ENCODE measurements at places on chromosomes 6 and 20. TPM values are rescaled to one million over a fixed set of nuclear protein-coding genes. Genes with fewer than 3 reads are reported as not detected.

- no peaks in the 10 kb centered on the region for H3K27me3 ChIP-seq
- H3K36me3 ChIP-seq, result peaks cover 19% of the 10 kb centered on the region
- DNase-seq, result peak; percentile 48
- H3K4me1 ChIP-seq, result peaks cover 50% of the 10 kb centered on the region
- peak overlapping the region; percentile 96 for H3K27ac ChIP-seq
- H3K4me3 ChIP-seq, result peak overlapping the region; percentile 87
Observed at GRCh38 chr6:31663961-31664789, 622 bp downstream of the GPANK1 start.

GRCh38 chr6:93226822-93227221 lies 192.5 kb downstream of the EPHA7 start:
- no peak for DNase-seq
- no peaks in the 10 kb centered on the region for H3K27me3 ChIP-seq
- no peaks in the 10 kb centered on the region for H3K36me3 ChIP-seq
- no peaks in the 10 kb centered on the region for H3K4me1 ChIP-seq
- no peak overlapping the region for H3K27ac ChIP-seq
- no peak overlapping the region for H3K4me3 ChIP-seq

DNA sequence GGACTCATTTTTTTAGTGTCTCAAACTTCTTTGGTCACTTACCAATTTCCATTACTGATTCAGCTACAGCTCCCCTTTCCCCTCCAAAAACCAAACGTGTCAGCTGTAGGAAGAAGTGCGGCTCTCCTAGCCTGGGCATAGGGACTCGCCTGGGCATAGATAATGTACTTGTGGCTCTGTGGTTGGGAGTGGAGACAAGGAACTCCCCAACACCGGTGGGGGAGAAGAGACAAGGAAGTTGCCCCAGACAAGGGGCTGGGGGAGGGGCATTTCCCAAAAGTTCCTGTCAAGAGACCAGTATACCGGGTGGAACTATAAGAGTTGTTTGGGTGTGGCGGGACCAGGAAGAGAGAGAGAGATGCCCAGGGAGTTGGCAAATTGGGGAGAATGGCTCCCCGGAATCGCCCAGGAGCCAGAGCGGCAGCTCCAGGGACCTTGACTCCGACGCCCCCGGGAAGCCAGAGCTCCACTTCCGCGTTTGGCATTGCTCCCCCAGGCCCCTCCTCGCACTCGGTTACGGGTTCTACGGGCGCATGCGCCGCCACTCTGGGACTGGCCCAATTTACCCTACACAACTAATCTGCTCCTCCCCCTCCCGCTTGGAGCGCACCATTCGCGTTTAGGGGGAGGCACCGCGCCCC lies 871 bp upstream of the ZFAND3 start:
- peak; percentile 92 for DNase-seq
- no peaks in the 10 kb centered on the region for H3K27me3 ChIP-seq
- H3K4me3 ChIP-seq, result peak overlapping the region; percentile 78
- peak overlapping the region; percentile 97 for H3K27ac ChIP-seq
- no peaks in the 10 kb centered on the region for H3K36me3 ChIP-seq
- H3K4me1 ChIP-seq, result peaks cover 39% of the 10 kb centered on the region

The HAO1 gene
- 164 TPM for polyA plus RNA-seq

GRCh38 chr20:1166948-1167720 lies 17.6 kb downstream of the TMEM74B start:
- H3K4me1 ChIP-seq, result peaks cover 10% of the 10 kb centered on the region
- no peak overlapping the region for H3K4me3 ChIP-seq
- H3K36me3 ChIP-seq, result peaks cover 76% of the 10 kb centered on the region

DNA sequence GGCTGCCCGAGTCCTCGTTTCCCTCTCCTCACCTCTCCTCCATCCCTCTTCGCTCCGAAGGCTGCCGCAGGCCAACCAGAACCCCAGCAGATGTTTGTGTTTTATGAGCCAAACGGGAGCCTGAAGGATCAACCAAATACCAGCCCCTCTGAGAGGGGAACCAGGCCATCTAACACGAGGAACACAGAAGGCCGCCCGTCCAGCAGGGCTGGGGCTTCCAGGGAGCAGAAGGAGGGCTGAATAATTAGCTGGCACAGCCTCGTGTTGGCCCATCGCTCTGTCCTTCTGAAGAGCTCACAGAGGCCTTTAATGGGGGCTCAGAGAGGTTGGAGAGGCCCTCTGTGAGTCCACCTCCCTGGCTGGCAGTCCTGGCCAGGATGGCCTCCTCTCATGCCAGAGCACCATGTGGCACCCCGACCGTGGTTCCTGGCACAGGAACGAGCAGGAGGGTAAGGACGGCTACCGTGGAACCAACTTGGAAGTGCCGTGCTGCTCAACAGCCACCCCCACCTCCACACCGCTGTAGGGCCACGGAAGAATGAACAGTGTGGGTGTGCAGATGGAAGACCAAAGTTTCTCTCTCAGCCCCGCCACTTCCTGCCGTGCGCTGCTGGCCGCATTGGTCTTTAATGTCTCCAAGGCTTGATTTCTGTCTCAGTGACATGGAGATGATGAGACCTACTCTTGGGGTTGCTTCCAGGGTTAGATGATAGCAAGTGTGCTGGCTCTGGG lies 155.2 kb downstream of the SCML4 start:
- peaks cover 2% of the 10 kb centered on the region for H3K4me1 ChIP-seq
- H3K27ac ChIP-seq, result no peak overlapping the region
- DNase-seq, result no peak
- H3K27me3 ChIP-seq, result no peaks in the 10 kb centered on the region
- no peaks in the 10 kb centered on the region for H3K36me3 ChIP-seq

DNA sequence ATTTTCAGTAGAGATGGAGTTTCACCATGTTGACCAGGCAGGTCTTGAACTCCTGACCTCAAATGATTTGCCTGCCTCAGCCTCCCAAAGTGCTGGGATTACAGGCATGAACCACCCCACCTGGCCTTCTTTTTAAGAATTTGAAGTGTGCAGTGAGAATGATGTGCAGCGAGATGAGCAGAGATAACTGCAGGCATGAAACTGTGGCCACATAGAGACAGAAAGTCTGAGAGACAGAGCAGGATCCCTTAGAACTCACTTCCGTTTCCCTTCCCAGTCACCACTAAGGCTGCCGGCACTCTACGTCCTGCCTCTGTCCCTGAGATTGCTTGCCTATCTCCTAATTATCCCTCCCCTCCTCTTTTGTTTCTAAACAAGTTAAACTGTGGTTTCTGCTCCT lies 27.2 kb downstream of the IL22RA2 start:
- peaks cover 3% of the 10 kb centered on the region for H3K4me1 ChIP-seq
- no peaks in the 10 kb centered on the region for H3K27me3 ChIP-seq
- no peak overlapping the region for H3K4me3 ChIP-seq
- no peaks in the 10 kb centered on the region for H3K36me3 ChIP-seq

DNA sequence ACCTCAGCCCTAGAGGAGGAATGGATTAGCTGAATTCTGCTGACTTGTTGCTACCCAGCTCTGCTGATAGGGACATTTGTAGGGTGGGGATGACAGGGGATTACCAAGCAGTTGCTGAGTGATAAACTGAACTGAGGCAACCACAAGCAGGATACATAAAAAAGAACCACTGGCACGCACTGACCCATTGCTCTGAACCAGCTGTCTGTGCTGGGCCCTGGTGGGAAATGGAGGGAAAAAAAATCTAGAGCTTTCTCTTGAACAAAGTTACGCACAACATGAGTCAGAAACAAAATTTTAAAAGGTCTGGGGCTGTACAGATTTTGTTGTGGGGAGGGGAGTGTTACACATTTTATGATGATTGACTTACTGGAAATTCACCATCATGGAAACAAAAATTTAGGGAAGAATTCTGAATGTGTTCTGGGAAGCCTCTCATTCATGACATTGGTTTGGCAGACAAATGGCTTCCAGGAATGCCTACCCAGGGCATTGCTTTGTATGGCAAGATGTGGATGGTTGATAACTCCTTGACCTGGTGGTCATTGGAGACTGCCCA lies 37.7 kb downstream of the FOXO3 start:
- H3K4me3 ChIP-seq, result no peak overlapping the region
- H3K36me3 ChIP-seq, result no peaks in the 10 kb centered on the region
- no peak for DNase-seq
- no peaks in the 10 kb centered on the region for H3K27me3 ChIP-seq
- H3K27ac ChIP-seq, result no peak overlapping the region
- H3K4me1 ChIP-seq, result peaks cover 9% of the 10 kb centered on the region

DNA sequence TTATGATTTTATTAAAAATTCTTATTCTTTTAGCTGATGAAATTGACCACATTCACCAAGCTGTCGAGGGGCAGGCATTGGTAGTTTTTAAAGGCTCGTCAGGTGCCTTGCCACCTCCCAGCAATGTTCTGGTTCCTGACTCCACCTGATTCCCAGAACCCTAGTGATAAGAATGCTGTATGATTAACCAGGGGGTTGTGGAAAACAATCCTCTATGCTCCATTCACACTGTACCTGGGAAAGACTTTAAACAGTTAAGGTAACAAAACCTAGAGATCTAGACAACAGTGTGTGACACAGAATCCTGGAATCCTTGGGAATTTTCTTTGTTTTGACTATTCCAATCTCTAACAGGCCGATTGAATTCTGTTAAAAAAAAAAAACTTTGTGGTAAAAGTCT lies 165.7 kb upstream of the OLIG3 start:
- no peaks in the 10 kb centered on the region for H3K27me3 ChIP-seq
- no peaks in the 10 kb centered on the region for H3K36me3 ChIP-seq
- no peak overlapping the region for H3K4me3 ChIP-seq
- H3K4me1 ChIP-seq, result no peaks in the 10 kb centered on the region
- DNase-seq, result no peak

GRCh38 chr20:24954151-24954550 lies 5.1 kb downstream of the CST7 start:
- no peaks in the 10 kb centered on the region for H3K27me3 ChIP-seq
- no peak overlapping the region for H3K4me3 ChIP-seq
- peak; percentile 17 for DNase-seq
- H3K4me1 ChIP-seq, result peaks cover 27% of the 10 kb centered on the region
- H3K36me3 ChIP-seq, result peaks cover 18% of the 10 kb centered on the region
- no peak overlapping the region for H3K27ac ChIP-seq

DNA sequence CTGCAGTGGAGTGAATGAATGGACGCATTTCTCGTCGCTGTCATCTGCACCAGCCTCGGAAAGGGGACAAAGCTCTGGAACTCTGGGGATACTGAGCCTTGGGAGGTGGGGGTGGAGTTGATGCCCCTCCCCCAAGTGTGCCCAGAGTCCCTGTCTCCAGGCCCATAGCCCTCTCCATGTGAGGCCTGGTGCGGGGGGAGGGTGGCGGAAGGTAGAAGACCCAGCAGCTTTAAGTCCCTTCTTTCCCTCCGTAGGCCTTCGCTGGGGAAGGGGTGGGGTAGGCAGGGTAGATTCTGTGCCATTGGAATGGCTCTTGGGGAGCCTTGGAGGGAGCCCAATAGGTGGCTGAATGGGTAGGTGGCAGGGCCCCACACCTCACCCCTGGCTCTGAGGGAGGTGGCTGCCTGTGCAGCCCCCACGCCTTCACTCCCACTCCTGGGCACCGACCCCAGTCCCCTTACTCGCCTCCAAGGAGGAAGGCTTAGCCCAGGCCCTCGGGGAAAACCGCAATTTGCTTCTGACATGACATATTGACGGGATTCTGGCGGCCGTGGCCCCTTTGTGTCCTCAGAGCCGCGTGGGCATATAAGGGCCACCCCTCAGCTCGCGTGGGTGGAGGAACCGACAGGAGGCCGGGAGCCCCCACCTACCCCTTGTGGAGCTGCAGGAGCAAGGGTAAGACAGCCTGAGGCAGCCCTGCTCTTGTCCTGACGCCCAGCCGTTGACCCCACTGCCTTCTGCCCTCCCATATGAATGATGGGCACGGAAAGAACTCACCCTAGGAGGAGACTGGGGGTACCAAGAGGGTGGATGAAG lies at the start of gene BPIFB3:
BPIFB3 (plus strand) TSS at position 613 of the 816 bp plus-strand sequence. CDS start 1,533 bp downstream, outside the sequence.
- H3K27me3 ChIP-seq, result no peaks in the 10 kb centered on the region
- H3K36me3 ChIP-seq, result no peaks in the 10 kb centered on the region
- H3K27ac ChIP-seq, result no peak within 1 kb of the TSS
- no peaks in the 10 kb centered on the region for H3K4me1 ChIP-seq
